ENCODE measurements at places on chromosomes 2 and 18. TPM values are rescaled to one million over a fixed set of nuclear protein-coding genes. Genes with fewer than 3 reads are reported as not detected.

BMP10 gene
- total RNA-seq: not detected

EMILIN2 gene
- total RNA-seq: 23.0 TPM

- H3K27me3 ChIP-seq: no peaks in the 10 kb centered on the region
- H3K4me3 ChIP-seq: no peak overlapping the region
Measured at GRCh38 chr18:53070788-53071187, 730.8 kb downstream of the DCC start.

DNA sequence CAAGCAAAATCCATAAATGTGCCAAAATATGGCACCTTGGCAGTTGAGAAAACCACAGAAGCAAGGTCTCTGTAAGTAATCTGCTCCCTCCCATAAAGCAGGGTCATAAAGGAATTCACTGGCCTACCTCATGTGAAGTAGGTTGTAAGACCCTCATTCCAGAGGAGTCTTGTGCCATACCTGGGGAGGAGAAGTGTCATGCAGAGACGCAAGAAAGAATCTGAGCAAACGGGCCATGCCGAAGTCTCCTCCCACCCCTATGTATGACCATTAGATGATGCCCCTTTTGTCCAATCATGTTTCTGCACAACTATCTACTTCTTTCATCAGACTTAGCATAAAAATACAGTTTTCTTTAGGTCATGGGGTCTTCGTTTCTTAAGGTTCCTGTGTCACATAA, 14.6 kb downstream of the NMUR1 start:
- H3K27me3 ChIP-seq: no peaks in the 10 kb centered on the region
- no peak overlapping the region for H3K4me3 ChIP-seq
- H3K4me1 ChIP-seq: no peaks in the 10 kb centered on the region
- H3K27ac ChIP-seq: no peak overlapping the region

GRCh38 chr18:74635224-74635975, 37.7 kb downstream of the ZNF407 start:
- no peaks in the 10 kb centered on the region for H3K27me3 ChIP-seq
- H3K36me3 ChIP-seq: peaks cover 2% of the 10 kb centered on the region
- no peaks in the 10 kb centered on the region for H3K4me1 ChIP-seq
- H3K27ac ChIP-seq: no peak overlapping the region
- no peak for DNase-seq

FEV gene
- not detected for total RNA-seq

DSG4 gene
- total RNA-seq: not detected

GRCh38 chr18:6022845-6023244, 127.5 kb upstream of the TMEM200C start:
- DNase-seq: no peak
- no peaks in the 10 kb centered on the region for H3K4me1 ChIP-seq
- no peak overlapping the region for H3K4me3 ChIP-seq
- H3K27me3 ChIP-seq: no peaks in the 10 kb centered on the region
- no peaks in the 10 kb centered on the region for H3K36me3 ChIP-seq

FBXO36 gene
- total RNA-seq: 1.9 TPM

DSC3 gene
- total RNA-seq: 0.58 TPM

ZDBF2 gene
- 20.2 TPM for total RNA-seq

SNED1 gene
- total RNA-seq: 149 TPM

GRCh38 chr2:235001237-235002133, 49.7 kb downstream of the SH3BP4 start:
- H3K27ac ChIP-seq: no peak overlapping the region
- no peaks in the 10 kb centered on the region for H3K27me3 ChIP-seq
- H3K4me3 ChIP-seq: no peak overlapping the region
- no peaks in the 10 kb centered on the region for H3K36me3 ChIP-seq
- DNase-seq: no peak

Measured in aorta (tissue), 5 donors.